ENCODE measurements at places on chromosomes 12 and 14.

DNA sequence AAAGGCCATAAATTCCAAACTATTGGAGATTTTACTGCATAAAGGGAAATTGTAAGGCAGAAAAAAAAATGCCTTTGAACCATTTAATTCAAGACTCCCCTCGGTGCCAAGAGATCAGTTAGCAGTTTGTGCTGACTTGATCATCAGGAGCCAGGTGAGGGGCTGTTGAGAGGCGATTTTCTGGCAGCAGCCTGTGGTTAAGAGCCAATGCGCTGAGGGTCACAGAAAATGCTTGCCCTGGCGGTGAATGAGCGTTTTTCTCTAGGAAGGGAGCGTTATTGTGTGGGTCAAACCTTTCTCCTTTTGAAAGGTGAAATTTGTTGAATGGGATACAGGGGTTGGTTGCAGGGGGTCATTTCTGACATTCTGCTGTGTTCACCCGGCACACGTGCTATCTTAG lies 4.7 kb downstream of the SRRM4 start:
- no peak for DNase-seq

DNA sequence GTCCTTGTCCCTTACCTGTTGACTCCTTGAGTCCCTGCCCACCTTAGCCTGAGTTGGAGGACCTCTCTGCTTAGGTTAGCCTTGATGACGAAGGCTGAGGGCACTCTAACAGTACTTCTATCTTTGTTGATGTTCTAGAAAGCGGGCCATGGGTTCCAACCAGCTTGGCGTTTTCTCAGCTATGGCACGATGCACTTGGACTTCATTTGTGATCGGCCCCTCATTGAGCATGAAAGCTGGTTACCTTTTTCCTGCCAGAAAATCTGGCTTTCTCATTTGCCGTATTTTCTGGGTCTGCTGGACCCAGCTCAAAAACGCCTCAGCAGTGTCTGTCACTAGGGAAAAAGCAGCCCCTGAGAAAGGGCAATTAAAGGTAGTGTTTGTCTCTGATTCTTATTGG lies 290.8 kb downstream of the EMP1 start:
- DNase-seq, result no peak

DNA sequence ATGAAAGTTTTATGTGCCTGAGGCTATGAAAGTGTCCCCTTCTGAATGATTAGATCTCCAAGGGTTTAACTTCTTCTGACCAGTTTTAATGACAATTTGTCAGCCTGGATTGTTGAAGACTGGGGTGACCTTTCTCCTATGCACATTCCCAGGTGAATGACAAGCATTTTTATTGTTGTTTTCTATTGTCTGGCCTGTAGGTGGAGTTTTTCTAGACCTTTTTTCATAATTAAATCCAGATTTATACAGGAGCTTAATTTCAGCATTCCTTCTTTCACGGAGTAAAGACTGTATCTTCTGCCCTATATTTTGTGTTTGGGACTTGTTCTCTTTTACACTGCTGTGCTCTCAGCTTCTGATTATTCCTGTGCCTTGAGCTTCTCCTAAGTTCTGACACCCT lies 125.0 kb upstream of the FAR2 start:
- no peak for DNase-seq

- no peak for DNase-seq
These were observed 156.6 kb downstream of the FOXA1 start for GRCh38 chr14:37438444-37438843.

DNA sequence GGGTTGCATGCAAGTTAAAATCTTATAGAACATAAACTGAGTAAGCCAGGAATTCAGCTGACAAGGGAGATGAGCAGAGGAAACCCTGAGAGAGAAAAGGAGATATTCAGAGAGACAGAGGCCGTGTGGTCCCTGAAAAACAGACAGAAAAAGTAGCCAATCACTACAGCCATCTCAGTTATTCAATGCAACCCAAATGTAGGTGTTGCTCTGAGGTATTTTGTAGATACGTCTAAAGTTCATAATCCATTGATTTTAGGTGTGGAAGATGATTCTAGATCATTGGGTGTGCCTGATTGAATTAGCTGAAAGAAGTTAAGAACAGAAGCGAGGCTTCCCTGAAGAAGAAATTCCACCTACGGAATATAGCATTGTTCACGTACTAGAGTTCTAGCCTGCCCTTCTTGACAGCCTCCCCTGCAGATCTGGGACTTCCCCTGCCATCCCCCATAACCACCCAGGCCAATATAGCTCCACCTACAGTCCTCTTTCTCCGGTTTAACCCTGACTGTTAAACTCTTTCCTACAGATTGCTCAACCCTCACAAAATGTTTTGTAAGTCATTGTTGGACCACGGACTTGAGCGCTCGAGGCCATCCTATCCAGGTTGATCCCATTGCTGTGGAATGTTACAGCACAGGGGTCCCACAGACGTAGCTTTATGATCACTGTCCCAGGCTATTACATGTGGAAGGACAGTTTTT lies 21.7 kb downstream of the AICDA start:
- no peak for DNase-seq

- DNase-seq, result no peak
These were observed 14.8 kb downstream of the SGPP1 start for GRCh38 chr14:63713058-63713457.

DNA sequence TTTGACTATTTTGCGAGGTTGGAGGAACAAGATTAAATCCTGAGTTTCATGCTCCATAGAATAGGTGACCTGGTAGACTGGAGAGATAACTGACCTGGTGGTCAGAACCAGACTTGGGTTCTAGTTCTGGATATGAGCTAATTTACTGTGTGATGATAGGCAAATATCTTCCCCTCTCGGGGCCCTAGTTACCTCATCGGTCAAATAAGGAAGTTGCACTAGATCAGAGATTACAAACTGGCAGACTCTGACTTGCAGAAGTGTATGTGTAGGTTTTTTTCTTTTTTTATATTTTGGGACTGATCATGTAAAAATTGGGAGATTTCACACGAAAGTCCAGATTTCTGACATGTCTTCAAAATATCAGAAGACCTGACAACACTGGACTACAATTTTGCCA lies 37.0 kb downstream of the RPH3A start:
- no peak for DNase-seq

GRCh38 chr14:61429316-61429715 lies 107.9 kb downstream of the PRKCH start:
- DNase-seq, result no peak

GRCh38 chr14:20671597-20672283 lies 12.6 kb upstream of the RNASE4 start:
- DNase-seq, result no peak

- DNase-seq, result no peak
These were observed 40.3 kb downstream of the FERMT2 start for GRCh38 chr14:52910572-52910971.

DNA sequence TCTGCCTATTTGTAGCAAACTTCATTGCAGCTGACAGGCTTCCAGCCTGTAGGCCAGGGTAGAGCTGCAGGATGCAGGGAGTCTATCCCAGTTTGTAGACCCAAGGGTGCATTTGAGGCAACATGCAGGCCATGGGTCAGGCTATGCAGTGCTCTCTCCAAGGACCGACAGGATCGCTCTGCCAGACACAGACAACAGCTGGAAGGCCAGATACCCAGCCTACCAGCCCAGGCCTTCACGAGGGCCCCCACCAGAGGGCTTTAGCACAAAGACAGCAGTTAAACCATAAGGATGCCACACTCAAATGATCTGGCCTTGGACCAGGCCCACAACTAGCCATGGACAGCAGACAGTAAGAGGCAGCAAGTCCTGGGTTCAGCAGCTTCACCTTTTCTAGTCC lies 10.3 kb downstream of the KCTD10 start:
- no peak for DNase-seq

GRCh38 chr12:27148373-27148772 lies 66.0 kb upstream of the C12orf71 start:
- DNase-seq, result no peak

DNA sequence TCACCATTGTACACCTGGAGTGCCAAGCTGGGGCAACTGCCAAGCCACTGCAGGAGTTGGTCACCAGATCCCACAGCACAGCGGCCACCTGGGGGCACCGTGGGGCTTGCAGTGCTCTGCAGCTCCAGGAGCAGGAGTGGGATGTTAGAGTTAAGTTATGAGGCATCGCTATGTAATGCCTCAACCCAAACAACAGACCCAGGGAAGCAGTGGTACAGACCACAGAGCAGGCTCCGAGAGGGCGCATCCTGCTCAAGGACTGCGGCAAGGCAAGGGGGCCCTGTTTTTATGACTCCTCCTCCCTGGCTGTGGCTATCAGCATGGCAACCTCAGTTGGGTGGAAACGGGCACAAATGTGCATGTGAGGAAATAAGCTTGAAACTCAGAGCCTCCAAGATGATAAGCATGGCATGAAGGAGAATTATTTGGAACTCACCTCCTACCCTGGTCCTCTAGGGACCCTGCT lies 63.1 kb downstream of the ARL6IP4 start:
- peak; percentile 83 for DNase-seq

GRCh38 chr12:90512518-90512917 lies 442.5 kb downstream of the CCER1 start:
- no peak for DNase-seq

GRCh38 chr14:35134329-35135123 lies 12.2 kb downstream of the PRORP start:
- no peak for DNase-seq

DNA sequence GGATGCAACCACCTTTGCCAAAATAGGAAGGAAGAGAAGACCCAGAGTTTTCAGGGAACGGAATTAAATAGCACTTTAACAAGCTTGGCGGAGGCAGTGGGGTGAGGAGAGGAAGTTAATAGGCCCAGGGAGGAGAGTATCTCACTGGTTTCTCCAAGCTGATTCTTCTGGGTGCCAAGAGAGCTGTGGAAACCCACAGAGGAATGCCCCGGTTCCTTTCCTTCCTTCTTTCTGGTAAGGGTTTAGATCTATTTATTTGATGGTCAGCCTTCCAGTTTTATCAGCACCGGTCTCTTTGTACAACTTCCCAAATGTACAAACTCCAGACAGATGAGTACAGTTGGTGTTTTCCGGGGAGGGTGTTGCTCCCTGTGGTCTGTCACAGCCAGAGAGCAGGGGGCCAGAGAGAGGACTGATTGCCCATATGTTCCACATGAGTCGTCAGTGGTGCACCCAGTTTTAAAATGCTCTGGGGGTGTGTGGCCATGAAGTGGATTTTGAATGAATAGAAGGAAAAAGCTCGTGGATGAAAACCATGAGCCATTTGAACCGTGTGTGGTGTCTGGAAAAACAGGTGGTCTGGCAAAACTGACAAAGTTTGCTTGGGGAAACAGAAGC lies 26.6 kb downstream of the PRKCH start:
- no peak for DNase-seq

GRCh38 chr12:91413581-91414546 lies 231.2 kb upstream of the DCN start:
- no peak for DNase-seq

DNA sequence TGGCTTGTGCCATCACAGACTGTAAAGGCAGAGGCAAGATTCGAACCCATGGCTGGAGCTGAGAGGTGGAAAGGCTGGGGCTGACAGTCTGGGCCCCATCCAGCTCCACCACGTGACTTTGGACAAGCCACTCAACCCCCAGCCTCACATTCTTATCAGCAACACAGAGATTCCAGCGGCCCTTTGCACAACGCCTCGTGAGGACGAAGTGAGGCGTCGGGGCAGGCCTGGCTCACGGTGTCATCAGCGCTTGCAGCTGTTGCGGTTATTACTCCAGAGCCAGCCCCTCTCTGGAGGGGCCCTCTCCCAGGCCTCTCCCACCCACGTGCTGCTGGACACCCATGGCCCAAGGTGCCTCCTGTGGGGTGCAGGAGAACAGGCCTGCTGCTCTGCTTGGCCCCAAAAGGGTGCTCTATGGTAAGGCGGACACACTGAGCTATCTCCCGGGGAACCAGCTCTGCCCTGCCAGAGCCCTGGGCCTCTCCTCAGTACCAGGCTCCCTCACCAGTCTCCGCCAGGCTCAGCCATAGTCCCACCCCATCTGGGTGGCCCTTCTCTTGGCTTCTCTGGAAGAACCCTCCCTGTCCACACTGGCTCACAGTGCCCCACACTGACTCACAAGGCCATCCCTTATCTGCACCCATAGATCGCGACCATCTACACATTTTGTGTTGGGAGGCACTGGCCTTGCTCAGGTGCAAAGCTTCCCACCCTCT lies 21.1 kb downstream of the CHGA start:
- no peak for DNase-seq

DNA sequence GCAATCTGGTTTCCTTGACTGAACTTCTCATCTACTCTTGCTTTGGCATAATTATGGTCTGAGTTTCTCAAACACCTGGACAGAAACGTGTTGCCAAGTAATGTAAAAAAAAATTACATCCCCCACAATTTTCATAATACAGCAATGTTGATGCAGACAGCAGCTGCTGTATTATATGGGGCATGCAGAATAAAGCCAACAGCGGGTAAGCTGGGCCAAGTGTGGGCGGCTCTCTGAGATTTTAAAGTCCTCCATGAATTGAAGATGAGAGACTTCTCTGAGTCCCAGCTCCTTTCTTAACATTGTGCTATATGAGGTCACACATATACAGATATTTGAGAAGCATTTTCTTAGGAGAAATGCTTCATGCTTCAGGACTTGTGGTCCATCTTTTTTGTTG lies 881.2 kb downstream of the GALC start:
- no peak for DNase-seq

- DNase-seq, result no peak
These were observed 15.9 kb downstream of the TAOK3 start for GRCh38 chr12:118356809-118357256.

GRCh38 chr12:74292351-74293194 lies 245.1 kb upstream of the ATXN7L3B start:
- peak; percentile 68 for DNase-seq

Measured in testis (tissue), 5 donors.